ENCODE measurements at places on chromosomes 2 and 18.

DNA sequence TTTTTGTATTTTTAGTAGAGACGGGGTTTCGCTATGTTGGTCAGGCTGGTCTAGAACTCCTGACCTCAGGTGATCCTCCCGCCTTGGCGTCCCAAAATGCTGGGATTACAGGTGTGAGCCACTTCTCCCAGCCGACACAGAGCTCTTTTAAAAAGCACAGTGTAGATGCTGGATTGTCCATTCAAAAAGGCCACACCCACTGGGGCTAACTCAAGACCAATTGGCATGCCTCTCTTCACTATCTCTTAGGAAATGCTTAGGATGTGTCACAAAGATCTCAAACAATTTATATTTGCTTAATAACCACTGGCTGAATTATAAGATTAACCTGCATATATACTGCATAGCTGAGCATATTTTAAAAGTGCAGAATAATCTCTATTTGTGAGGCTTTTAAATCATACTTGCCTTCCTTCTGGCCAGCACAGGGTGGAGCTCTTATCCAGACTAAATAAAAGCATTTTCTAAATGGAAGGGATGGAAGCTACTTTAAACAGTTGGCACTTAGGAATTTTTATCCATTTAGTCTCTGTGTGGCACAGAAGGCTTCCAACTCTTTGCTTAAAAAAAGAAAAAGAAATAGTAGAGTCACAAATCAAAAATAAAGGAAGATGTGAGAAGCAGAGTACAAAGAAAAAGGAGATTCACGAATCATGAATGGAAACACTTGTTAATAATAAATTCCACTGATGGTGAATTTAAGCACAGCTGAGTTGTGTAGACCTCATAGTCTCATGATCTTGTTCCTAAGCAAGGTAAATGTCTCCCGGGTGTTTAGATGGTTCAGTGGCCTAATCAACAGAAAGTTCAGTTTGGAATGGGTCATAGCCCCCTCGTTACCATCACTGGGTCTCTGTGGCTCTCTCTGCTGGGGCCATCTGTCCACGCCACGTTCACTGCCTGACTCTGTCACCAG is 22.4 kb downstream of the CRYGD start:
- no peak for DNase-seq

DNA sequence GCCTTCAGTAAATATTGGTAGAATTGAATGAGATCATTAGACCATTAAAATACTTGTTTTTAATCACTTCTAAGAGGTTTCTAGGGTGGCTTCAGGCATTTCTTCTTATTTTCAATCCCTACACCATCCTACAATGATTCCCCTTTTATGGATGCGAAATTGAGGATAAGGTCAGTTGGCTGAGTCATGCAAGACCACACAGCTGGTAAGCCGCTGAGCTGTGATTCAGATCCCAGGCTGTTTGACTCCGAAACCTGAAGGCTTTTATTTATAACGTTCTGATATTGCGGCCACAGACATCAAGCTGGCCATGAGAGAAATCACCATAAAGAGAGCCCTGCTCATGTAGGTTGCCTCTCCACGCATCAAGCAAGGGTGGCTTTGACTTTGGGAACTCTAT is 133.4 kb downstream of the VAPA start:
- no peak for DNase-seq

DNA sequence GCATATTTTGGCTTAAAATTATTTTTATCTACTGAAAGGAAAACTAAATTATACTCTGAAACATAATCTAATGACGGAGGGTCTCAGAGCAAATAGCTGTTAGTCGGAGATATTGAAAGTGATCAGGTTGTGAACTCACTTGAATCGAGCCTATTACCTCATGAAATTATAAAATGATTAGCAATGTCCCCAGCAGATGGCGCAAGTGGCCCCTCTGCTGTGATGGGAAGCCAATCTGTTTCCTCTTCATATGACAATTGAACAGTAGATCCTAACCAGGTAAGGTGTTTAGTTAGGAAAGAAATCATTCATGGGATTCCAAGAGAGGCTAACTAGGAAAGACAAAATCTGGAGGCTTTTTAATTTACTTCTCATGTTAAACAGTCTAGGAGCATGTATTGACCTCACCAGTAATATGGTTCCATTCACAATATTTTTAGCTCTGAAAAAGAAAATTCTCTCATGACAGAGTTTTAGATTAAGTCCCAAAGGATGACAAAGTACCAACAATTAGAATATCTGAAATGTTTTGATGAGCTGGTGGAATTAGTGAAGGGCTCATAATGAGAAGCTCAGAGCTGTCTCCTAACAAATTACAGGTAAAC is 29.9 kb upstream of the MPPE1 start:
- DNase-seq = no peak

GRCh38 chr2:232421189-232421785 is 14.6 kb downstream of the ALPG start:
- no peak for DNase-seq

GRCh38 chr2:130756053-130756873 is 923 bp downstream of the AMER3 start:
- DNase-seq = no peak

GRCh38 chr2:37984176-37984575 is 59.1 kb downstream of the RMDN2 start:
- no peak for DNase-seq

GRCh38 chr2:138516030-138516704 is 14.6 kb downstream of the SPOPL start:
- no peak for DNase-seq

DNA sequence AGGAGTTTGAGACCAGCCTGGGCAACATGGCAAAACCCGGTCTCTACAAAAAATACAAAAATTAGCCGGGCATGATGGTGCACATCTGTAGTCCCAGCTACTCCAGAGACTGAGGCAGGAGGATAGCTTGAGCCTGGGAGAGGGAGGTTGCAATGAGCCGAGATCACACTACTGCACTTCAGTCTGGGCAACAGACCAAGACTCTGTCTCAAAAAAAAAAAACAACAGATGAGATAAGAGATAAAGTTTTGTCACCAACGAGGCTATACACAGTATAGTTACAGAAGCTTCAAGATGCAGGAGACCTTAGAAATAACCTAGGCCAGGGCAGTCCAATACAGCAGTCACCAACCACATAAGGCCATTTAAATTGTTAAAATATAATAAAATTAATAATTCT is 9.4 kb downstream of the FAM124B start:
- DNase-seq = no peak

- DNase-seq = no peak
Measured at GRCh38 chr2:9484533-9484932, 10.2 kb downstream of the IAH1 start.

- no peak for DNase-seq
Measured at GRCh38 chr2:164080486-164080885, 344.7 kb upstream of the FIGN start.

DNA sequence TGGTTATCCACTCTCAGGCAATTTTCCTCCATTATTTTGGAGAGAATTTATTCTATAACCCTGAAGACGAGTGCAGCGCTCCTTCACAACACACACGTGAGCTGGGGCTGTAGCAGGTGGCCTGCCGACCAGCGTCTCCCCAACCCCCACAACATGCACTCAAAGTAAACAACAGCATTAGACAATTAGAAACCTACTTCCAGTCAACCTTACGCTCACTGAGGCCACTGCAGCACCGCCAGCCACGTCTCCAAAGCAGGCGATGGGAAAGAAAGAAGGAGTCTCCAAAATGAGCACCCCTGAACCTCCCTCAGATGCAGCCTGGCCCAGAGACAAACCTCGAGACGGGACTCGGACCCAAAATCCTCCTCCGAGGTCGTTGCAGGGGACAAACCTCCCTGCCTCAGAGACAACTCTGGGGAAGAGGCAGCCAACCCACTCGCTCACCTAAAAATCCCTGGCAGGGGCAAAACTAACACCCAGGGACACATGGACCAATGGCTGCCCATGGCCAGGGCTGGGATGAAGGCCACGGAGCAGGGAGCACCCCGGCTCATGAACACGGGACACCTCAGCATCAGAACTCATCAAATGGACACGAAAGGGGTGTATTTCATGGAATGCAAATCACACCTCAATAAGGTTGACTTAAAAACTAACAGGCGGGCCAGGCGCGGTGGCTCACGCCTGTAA is 2.6 kb downstream of the SLC66A2 start:
- no peak for DNase-seq

GRCh38 chr2:220786216-220786615 is 785.9 kb downstream of the EPHA4 start:
- DNase-seq = no peak

- peak; percentile 87 for DNase-seq
Measured at GRCh38 chr18:79458131-79458838, 62.6 kb downstream of the NFATC1 start.

GRCh38 chr2:209351636-209352035 is 72.2 kb upstream of the MAP2 start:
- DNase-seq = no peak
